ENCODE measurements at places on chromosomes 13 and 19. TPM values are rescaled to one million over a fixed set of nuclear protein-coding genes. Genes with fewer than 3 reads are reported as not detected.

The KIRREL2 gene
- 1.8 TPM for total RNA-seq

- no peak for DNase-seq
These were observed 423 bp downstream of the KLK8 start for GRCh38 chr19:51000981-51001380.

The ERICH6B gene
- total RNA-seq: not detected

DNA sequence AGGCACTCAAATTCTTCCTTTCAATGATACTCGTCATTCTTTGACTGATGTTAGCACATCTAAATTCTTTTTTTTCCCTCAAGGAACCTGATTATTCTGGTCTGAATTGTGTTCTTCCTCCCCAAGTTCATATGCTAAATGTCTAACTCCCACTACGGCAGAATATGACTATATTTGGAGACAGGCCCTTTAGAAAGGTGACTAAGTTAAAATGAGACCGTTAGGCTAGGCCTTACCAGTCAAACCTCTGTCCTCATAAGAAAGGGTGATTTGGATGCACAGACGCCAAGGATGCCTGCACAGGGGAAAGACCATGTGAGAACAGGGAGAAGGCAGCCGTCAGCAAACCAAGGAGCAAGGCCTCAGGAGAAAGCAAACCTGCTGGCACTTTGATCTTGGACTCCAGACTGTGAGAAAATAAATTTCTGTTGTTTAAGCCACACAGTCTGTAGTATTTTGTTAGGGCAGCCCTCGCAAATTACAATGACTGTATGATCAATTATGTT is 13.1 kb upstream of the FOXO1 start:
- no peak for DNase-seq

- peak; percentile 63 for DNase-seq
These were observed 641 bp upstream of the SOX21 start for GRCh38 chr13:94712812-94713560.

GRCh38 chr13:105918842-105919741 is 616.4 kb downstream of the EFNB2 start:
- no peak for DNase-seq

DNA sequence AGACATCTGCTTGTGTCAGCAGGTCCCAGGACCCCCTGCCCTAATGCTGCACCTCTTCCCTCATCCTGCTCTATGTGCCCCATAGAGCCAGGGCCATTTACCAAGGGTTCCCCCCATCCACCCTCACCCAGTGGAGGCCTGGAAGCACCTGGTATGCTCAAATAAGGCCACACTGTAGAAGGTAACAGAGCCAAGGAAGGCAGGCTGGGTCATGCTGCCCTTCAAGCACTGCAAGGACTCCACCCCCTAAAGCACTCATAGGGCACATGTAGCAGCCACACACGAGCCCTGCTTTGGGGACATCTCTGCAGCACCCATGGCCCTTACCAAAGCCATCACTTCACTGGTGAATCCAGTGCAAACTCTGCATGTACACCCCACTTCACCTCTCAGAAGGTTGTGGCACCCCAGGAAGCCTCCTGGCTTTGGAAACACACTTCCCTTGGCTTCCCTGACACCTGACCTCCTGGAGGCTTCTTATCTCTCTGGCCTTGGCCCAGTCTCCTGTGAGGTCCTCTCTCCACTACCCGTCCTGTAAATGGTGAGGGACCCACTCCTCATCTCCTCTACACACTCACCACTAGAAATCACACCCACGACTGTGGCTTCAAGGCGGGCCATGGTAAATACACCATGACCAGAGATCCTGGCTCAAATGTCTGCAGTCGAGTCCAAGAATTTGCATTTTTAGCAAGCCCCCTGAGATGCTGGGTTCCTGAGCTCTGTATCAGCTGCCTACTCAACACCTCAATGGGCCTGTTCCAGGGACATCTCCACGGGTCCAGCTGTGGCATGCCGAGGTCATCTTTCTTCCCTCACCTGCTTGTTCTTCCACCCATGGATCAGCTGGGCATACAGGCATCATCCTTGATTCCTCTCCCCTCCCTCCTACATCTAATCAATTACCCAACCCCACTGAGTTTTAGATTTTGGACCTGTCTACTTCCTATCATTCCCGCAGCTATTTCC is 80.9 kb upstream of the DOCK9 start:
- no peak for DNase-seq

The MIDN gene
- total RNA-seq: 82.4 TPM

GRCh38 chr13:31053091-31053490 is 108.6 kb downstream of the HSPH1 start:
- DNase-seq: no peak

The LYL1 gene
- 2.4 TPM for total RNA-seq

All from activated CD4-positive, alpha-beta T cell treated with anti-CD3 and anti-CD28 coated beads, Interleukin-2, amount 10 ng/mL, durations not matched to agents 24 days and 14 days (primary cell).